ENCODE measurements at places on chromosomes 12 and 14.

- no peak for DNase-seq
Observed at GRCh38 chr14:68955164-68955850, 23.8 kb downstream of the ACTN1 start.

- DNase-seq = no peak
Observed at GRCh38 chr14:26934151-26934550, 336.3 kb upstream of the NOVA1 start.

DNA sequence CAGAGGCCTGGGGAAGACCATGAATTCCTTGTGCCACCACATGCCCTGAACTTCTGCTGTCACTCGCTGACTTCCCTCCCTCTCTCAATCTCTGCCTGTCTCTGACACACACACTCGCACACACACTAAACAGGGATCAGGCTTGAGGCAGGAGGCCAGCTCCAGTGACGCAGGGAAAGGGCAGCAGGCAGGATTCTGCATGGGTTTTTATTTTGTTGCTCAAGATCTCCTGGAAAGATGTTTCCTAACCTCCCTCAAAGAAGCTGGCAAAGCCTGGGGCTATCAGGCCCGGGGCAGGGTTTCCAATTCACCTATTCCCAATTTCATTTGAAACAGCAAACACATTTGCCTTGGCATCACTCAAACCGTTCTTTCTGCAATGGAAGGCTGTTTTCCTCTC, 27.7 kb upstream of the PEX5 start:
- no peak for DNase-seq

DNA sequence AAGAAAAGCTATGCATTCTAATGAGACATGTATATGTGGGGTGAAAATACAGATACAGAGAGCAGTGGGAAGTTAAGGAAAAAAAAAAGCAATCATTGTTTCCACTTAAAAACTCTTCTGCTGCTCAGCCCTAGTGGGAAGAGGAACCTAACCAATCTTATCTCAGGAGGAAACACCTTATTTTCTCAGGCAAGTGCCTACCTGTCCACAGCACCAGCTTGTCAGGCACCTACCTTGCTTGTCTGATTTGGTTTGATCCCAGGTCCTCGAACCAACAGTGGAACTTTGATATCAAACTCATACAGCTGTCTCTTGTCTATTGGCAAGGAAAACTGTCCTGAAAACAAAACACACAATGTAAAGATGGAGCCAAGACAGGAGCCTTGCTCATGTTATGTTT, 22.4 kb downstream of the GNS start:
- no peak for DNase-seq

All from liver (tissue), 10 donors.